ENCODE measurements at places on chromosomes 5 and 9.

DNA sequence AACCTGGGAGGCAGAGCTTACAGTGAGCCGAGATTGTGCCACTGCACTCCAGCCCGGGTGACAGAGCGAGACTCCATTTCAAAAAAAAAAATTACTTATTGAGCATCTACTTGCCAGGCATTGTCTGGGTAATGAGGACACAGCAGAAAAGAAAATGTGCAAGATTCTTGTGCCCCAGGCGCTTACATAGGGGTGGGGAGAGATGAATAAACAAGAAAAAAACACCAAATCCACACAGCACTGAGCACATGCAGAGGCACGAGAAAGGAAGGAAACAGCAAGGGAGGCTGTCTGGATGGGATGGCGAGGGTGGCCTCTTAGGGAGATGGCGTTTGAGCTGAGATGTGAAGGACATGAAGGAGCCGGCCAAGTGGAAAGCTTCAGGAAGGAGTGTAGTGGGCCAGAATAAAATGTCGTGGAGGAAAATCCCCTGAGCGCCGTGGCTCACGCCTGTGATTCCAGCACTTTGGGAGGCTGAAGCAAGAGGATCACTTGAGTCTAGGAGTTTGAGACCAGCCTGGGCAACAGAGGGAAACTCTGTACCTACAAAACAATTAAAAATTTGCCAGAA lies 13.9 kb downstream of the DYNC2I2 start:
- no peak for DNase-seq

DNA sequence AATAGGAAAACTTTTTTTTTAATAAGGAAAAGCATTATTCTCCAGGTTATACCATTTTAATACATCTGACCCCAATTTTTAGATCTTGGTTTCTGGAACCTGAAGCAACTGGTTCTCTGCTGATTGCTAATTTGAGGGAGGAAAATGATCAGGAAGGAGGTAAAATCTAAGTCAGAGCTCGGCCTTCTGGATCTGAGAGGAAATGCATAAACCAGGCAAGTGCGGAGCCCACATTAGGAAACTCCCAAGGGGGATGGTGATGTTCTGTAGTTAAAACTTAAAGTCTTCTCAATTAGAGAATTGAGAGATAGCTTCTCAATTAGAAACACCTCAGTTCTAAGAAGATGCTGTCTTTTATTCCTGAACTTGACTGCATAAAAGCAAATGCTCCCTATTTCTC lies 113.5 kb downstream of the TSSK1B start:
- DNase-seq, result no peak

DNA sequence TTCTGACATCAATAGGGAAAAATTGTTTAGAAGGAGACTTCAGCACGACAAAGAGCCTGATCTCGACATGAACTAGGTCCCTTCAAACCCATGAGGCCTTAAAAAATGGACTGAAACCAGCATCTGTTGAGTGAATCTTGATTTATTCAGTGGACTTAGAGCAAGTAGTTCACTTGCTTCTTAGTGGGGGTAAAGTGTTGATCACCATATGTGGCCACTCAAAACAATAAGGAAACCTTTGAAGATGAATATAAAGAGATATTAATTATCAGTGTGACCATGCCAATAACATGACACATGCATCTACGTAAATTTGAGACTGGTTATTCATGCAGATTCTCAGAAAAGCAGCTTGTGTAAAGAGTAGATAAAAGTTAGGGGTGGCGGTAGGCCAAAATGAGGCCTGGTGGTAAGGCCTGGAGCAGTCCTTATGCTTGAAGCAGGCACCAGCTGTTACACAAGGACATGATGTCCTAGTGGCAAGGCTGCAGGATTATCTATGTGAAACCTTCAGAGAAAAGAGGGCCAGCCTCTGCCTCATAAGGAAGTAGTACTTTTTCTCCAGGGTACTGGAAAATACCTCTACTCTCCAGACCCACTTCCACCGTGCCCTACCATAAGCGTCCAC lies 61.3 kb downstream of the S1PR3 start:
- DNase-seq, result no peak

DNA sequence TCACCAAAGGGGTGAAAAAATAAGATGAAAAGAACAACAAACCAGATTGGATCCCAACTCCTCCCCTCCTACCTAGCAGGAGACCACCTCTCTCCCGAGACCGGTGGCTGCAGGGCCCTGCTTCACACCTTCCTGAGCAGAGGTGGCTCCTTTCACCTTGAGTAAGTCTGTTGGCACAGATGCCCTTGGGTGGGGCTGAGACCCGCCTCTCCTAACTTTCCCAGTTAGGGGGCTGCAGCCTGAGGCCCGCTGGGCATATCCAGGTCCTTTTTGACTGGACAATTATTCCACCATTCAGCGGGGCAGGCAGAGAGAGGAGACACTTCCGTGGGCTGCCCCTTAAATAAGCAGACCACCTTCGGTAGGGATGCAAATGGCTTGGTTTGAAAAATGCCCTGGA lies 1.3 kb downstream of the SLC25A48 start:
- DNase-seq, result no peak

DNA sequence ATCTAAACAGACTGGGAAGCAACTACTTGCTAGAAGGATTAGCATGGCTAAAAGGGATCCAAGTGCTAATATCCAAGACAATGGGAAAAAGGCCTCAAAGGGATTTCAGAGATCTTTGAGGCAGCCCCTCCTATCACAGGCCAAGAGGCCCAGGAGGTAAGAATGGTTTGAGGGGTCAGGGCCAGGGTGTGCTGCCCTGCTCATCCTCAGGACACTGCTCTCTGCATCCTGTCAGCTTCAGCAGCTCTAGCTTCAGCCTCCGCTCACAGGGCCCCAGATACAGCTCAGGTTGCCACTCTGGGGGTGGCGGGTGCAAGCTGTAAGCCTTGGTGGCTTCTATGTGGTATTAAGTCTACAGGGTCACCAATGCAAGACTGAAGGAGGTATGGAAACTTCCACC lies 278.7 kb downstream of the PARP8 start:
- DNase-seq, result no peak

- DNase-seq, result no peak
Observed at GRCh38 chr9:89435071-89435823, 62.7 kb downstream of the SEMA4D start.

DNA sequence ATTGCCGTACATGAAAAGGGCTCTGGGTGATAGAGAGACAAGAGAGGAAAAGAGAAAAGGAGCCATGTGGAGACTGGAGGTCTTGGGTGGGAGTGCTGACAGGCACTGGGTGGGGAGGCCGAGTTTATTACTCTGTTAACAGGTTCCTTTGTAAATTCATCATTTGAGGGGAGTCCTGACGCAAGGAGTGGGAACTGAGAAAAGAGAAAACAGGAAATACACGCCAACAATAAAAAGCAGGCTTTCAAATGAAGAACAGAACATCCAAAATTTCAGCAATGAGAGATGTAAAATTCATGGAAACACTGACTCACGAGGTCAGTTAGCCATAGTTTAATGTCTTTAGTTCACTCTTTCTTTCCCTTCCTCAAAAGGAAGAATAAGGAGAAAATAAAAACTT lies 342.8 kb downstream of the TMEM167A start:
- DNase-seq, result no peak

GRCh38 chr5:160271396-160271795 lies 41.0 kb downstream of the CCNJL start:
- no peak for DNase-seq

DNA sequence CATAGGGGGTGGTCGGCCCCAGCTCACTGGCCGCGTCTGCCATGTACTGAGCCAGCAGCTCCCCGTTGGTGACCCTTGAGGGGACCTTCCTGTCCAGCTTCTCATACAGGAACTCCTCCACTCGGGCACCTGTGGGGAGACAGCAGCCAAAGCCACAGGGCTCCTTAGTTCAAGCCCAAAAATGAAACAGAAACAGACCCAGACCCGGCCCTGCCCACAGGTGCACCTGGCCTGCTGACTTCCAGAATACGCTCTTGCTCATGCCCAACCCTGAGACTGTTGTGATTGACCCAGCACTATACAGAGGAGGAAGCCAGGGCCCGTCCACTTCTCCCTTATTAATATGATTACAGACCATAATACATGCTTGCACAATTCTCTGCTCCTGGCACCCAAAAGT lies 7.0 kb downstream of the SH3GLB2 start:
- DNase-seq, result no peak

GRCh38 chr9:99234618-99235017 lies 12.5 kb downstream of the SEC61B start:
- DNase-seq, result no peak

- no peak for DNase-seq
Observed at GRCh38 chr9:87594194-87594593, 96.5 kb downstream of the DAPK1 start.

DNA sequence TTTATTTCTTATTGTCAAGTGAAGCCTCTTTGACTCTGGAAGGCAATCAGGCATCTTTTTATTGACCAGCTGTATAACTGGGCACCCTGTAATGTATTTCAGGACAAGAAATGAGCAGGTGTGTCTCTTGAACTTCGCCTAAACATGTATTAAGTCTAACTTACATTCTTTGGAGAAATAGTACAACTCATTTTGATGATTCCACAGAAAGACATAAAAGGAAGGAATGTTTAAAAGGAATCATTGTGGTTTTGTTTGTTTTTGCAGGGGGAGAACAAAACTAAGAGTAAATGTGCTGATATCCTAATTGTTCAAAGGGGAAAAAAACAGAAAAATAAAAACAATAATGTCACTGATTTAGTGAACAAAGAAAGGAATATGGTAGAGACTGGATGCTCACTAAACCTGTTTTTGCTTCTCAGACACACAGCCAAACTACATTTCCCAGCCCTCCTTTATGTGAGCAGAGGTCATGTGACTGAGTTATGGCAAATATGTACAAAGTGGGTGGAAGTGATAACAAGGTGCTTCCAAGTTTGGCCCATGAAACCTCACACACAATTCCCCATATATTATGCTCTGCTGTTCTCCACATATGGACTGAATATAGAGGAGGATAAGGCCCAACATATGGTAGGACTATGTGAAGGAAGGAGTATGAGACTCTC lies 150.6 kb upstream of the ACOT12 start:
- no peak for DNase-seq

DNA sequence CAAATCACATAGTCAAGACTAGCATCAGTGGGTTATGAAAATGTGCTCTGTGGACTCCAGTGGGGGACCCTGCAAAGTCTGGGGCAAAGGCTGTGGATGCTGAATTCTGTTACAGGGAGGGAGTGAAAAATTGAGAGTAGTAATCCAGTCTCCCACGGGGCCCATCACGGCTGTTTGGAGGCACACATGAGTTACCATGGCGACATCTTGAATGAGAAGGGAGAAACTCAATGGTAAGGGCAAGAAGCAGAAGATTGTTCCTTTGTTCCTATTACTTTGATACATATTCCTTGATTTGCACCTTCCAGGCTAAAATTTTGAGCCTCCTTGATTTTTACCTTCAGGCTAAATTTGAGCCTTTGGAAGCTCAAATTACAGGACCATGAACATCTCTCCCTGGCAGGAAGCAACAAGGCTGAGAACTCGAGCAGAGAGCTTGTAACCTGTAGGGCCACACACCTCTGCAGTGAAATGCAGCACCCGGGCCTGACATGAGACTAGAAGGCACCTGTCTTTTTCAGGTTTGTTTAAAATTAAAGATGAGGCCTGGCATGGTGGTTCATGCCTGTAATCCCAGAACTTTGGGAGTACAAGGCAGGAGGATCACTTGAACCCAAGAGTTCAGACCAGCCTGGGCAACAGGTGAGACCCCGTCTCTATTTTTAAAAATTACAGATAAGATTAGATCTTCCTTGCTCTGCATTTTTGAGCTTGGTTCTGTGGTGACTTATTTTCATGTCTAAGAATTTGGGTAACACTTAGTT lies 31.0 kb upstream of the ZFR start:
- DNase-seq, result no peak

DNA sequence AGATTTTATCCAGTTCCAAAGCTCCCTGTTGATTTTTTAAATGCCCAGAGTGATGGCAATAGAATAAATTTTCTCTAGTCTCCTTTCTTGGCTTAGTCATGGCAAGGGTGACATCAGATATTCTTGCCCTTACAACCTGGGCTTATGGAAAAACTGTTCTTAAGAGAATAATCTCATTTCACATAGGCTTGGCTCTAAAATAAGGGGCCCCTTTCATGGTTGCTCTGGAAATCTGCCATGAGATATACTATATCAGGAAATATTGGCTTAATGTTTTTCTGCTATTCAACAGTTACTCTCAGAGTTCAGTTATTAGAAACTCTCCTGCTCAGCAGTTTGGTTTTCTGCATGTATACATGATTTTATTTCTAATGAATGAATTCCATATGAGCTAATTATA lies 7.8 kb downstream of the HMHB1 start:
- no peak for DNase-seq

- DNase-seq, result no peak
Observed at GRCh38 chr5:169651526-169651925, 14.5 kb downstream of the DOCK2 start.

- no peak for DNase-seq
Observed at GRCh38 chr5:179762079-179762780, 29.6 kb downstream of the MAML1 start.

DNA sequence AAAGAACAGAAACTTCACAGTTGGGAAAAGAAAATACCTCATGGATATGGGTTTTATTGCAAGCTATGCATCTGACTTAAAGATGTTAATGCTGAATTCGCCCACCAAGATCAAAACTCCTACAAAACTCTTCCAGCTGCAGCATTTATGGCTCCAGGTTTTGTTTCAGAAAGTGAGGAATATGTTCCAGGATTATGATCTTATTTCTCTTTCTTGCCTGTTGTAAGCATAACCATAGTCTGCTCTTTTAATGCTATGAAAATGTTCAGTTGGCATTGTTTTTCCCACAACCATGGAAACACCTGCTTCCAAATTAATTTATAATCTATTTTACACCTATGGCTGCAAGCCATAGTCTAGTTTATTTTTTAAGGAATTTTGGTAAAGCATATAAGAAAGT lies 34.9 kb upstream of the FST start:
- no peak for DNase-seq

- DNase-seq, result no peak
Observed at GRCh38 chr5:130692770-130693169, 472.3 kb downstream of the HINT1 start.

DNA sequence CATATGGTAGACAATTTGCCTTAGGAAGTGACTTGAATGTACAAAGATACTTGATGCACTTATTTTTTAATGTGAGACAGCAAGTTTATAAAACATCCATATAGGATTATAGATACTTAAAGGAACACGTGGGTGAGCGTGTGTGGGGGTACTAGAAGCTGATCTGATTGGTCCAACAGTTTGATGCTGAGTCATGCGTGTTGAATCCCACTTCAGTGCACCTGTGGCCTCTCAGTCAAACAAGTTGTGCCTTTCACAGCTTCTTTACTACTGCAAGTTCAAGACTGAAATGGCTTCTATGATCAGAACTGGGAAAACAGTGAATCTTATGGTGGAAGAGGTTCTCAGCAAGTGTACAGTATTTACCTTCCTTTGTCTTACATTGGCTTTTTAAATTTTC lies 98.9 kb downstream of the MAP1B start:
- no peak for DNase-seq

GRCh38 chr5:1933364-1934055 lies 50.8 kb upstream of the IRX4 start:
- no peak for DNase-seq

GRCh38 chr5:123754908-123755307 lies 242.9 kb downstream of the CSNK1G3 start:
- DNase-seq, result no peak

- no peak for DNase-seq
Observed at GRCh38 chr5:80146046-80146445, 109.8 kb downstream of the SERINC5 start.
